ENCODE measurements at places on chromosomes 12 and 14. TPM values are rescaled to one million over a fixed set of nuclear protein-coding genes. Genes with fewer than 3 reads are reported as not detected.

CMA1 gene
- total RNA-seq = 0.69 TPM

TPH2 gene
- total RNA-seq = not detected

MMP19 gene
- 18.2 TPM for total RNA-seq

KLHL33 gene
- total RNA-seq = 0.30 TPM

MANSC4 gene
- total RNA-seq = not detected

SENP1 gene
- total RNA-seq = 24.0 TPM

RD3L gene
- total RNA-seq = not detected

WNT5B gene
- 22.7 TPM for total RNA-seq

CD4 gene
- 9.7 TPM for total RNA-seq

CLEC6A gene
- total RNA-seq = not detected

FIGNL2 gene
- total RNA-seq = 0.69 TPM

Measured in skin of body (tissue), 3 donors.